Activated CD4-positive, alpha-beta memory T cell treated with anti-CD3 and anti-CD28 coated beads, Interleukin-2, amount 10 ng/mL, durations not matched to agents 7 days and 5 days (primary cell): ENCODE measurements at places on chromosomes 1 and 21. TPM values are rescaled to one million over a fixed set of nuclear protein-coding genes. Genes with fewer than 3 reads are reported as not detected.
A peak's percentile ranks its signal among the peaks of the same experiment; 100 is the strongest.

The KCNE2 gene
- not detected for total RNA-seq

The MR1 gene
- 36.5 TPM for total RNA-seq

The MFAP2 gene
- not detected for total RNA-seq

The S100A6 gene
- total RNA-seq, result 799 TPM

The CXADR gene
- 0.55 TPM for total RNA-seq

The NEXN gene
- total RNA-seq, result 0.95 TPM

The HSD3B2 gene
- total RNA-seq, result not detected

The CTH gene
- 16.6 TPM for total RNA-seq

- no peak overlapping the region for H3K4me3 ChIP-seq
- no peaks in the 10 kb centered on the region for H3K27me3 ChIP-seq
- H3K27ac ChIP-seq, result no peak overlapping the region
These were observed 1623.3 kb upstream of the B3GALT2 start for GRCh38 chr1:194809665-194810064.

DNA sequence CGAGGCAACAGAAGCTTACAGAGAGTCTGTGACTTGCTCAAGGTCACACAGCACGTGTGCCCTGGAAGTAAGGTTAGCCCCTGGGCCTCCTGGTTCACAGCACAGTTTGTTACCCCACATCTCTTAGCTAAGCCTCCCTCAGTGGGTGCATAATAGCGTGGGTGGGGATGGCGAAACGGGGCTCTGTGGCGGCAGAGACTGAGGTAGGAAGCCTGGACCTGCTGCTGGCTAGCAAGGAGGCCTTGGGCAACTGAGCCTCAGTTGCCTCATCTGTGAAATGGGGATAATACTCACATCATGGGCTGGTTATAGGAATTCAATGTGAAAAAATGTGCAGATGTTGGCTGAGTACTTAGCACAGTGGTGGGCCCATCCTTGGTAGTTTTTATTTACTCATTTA lies 596 bp downstream of the PADI4 start:
- DNase-seq, result no peak
- H3K4me1 ChIP-seq, result no peaks in the 10 kb centered on the region
- peaks cover 10% of the 10 kb centered on the region for H3K27me3 ChIP-seq
- no peak overlapping the region for H3K27ac ChIP-seq
- no peaks in the 10 kb centered on the region for H3K36me3 ChIP-seq

GRCh38 chr1:35085421-35085820 lies 6.2 kb downstream of the ZMYM1 start:
- H3K4me1 ChIP-seq, result peaks cover 15% of the 10 kb centered on the region
- DNase-seq, result no peak
- H3K27ac ChIP-seq, result no peak overlapping the region

DNA sequence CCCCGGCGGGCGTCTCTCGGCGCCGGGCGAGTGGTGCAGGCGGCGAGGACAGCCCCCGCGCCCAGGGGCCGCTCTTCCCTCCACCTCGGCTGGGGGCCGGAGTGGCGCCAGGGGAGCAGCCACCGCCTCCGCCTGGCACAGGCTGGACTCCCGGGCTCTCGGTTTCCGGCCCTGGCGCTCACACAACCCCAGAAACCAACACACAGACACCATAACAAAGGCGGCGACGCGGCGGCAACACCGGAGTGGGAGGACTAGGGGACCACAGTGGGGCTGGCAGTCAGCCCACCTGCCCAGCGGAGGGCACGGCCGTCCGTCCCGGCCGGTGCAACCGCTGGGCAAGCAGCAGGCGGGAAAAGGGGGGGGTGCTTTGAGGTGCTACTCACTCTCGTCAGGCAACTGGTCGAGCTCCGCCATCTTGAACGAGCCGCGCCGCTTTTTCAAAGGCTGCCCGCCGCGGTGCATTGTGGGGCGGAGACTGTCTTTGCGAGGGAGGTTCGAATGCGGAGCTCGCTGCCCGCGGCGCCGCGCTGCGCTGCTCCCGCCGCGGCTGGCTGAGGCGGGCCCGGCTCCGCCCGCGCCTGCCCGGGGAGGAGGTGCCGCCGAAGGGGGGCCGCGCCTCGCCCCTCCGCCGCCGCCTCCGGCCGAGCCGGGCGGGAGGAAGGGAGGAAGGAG lies at the start of gene LIN9:
LIN9 (minus strand) TSS at position 442 of the 675 bp plus-strand sequence; CDS start at position 417, 25 bp downstream.
- peak within 1 kb of the TSS; percentile 87 for H3K27ac ChIP-seq
- peaks cover 6% of the 10 kb centered on the region for H3K36me3 ChIP-seq
- peaks cover 32% of the 10 kb centered on the region for H3K4me1 ChIP-seq
- H3K27me3 ChIP-seq, result peaks cover 14% of the 10 kb centered on the region

GRCh38 chr1:51234721-51235425 lies 1.2 kb upstream of the RNF11 start:
- H3K4me1 ChIP-seq, result peaks cover 23% of the 10 kb centered on the region
- peaks cover 3% of the 10 kb centered on the region for H3K36me3 ChIP-seq
- peak overlapping the region; percentile 87 for H3K27ac ChIP-seq

GRCh38 chr1:150476754-150477153 lies 10.5 kb upstream of the TARS2 start:
- H3K4me1 ChIP-seq, result no peaks in the 10 kb centered on the region
- DNase-seq, result no peak
- no peak overlapping the region for H3K27ac ChIP-seq
- H3K27me3 ChIP-seq, result peaks cover 2% of the 10 kb centered on the region
- peaks cover 9% of the 10 kb centered on the region for H3K36me3 ChIP-seq
- no peak overlapping the region for H3K4me3 ChIP-seq

- peaks cover 2% of the 10 kb centered on the region for H3K27me3 ChIP-seq
- no peak overlapping the region for H3K4me3 ChIP-seq
- H3K4me1 ChIP-seq, result peaks cover 12% of the 10 kb centered on the region
- DNase-seq, result no peak
These were observed 142.8 kb upstream of the DNAH14 start for GRCh38 chr1:224786533-224787250.

GRCh38 chr1:224779536-224779935 lies 149.9 kb upstream of the DNAH14 start:
- no peak for DNase-seq
- H3K27ac ChIP-seq, result no peak overlapping the region
- no peaks in the 10 kb centered on the region for H3K36me3 ChIP-seq
- H3K4me1 ChIP-seq, result peaks cover 8% of the 10 kb centered on the region

DNA sequence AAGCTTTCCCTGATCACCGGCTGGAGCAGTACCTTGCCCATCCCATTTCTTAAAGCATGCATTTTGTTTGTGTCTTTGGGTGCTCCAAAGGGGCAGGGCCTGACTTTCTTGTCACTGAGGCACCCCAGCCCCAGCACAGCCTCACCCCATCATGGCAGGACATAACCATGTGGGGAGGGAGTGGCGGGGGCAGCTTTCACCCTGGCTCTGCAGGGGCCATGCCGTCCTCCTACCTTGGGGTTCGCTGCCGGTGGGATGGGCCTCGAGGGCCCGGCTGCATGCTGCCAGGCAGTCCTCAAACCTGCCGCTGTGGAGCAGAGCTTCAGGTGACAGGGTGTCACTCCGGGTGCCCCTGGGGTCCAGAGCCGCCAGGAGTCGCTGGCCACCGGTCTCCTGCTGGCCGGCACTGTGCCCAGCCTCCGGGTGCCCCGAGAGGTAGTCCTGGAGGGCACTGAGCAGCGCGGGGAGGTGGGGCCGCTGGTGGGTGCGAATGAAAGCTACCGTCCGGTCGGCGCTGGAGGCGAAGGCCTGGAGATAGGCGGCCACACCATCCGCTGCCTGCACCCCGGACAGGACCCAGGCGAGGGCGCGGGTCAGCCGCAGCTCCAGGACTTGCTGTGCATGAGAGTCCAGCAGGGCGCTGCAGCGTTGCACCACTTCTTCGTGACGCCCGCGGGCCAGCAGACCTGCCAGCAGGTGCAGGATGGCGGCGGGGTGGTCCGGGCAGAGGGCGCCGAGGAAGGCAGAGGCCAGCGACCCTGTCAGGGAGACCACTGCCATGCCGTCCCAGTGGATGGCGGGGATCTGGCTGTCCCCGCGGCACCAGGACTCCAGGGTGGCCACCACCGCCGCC lies 1.5 kb downstream of the TTC34 start:
- peaks cover 2% of the 10 kb centered on the region for H3K27me3 ChIP-seq
- no peak overlapping the region for H3K4me3 ChIP-seq
- no peak overlapping the region for H3K27ac ChIP-seq
- peaks cover 3% of the 10 kb centered on the region for H3K4me1 ChIP-seq
- DNase-seq, result no peak
- no peaks in the 10 kb centered on the region for H3K36me3 ChIP-seq

DNA sequence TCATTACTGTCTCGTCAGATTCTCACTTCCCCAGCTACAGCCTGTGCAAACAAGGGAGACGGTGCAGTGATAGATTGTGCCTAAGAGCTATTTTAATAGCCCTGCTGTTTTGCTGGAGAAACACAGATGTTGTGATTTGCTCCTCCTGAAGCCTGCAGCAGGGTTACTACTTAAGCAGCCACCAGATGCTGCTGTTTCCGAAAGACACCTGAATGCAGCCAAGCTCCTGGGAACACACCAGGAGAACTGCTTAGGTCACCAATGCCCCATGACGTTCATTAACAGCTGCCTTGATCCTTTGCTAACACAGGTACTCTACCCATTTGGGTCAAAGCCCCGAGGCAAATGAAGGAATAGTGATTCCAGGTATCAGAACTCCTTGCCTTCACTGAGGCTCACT lies 411.8 kb upstream of the DAB1 start:
- no peak for DNase-seq
- no peaks in the 10 kb centered on the region for H3K36me3 ChIP-seq
- H3K27ac ChIP-seq, result no peak overlapping the region

DNA sequence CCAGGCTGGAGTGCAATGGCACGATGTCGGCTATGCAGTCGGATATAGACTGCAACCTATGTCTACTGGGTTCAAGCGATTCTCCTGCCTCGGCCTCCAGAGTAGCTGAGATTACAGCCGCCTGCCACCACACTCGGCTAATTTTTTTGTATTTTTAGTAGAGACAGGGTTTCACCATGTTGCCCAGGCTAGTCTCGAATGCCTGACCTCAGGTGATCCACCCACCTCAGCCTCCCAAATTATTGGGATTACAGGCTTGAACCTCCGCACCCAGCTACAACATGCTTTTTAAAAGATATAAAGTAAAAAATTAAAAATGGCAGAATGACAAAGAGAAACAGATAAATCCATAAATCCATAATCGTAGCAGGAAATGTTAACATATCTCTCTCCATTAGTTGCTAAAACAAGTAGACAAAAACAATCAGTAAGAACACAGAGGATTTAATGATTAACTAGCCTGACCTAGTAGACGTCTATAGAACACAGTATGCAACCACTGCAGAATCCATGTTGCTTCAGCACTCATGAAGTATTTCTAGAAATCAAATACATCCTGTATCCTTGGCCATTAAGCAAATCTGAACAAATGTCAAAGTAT lies 59.9 kb upstream of the SPOCD1 start:
- H3K27me3 ChIP-seq, result peaks cover 2% of the 10 kb centered on the region
- no peak overlapping the region for H3K27ac ChIP-seq
- no peak overlapping the region for H3K4me3 ChIP-seq
- peaks cover 12% of the 10 kb centered on the region for H3K4me1 ChIP-seq
- no peak for DNase-seq

DNA sequence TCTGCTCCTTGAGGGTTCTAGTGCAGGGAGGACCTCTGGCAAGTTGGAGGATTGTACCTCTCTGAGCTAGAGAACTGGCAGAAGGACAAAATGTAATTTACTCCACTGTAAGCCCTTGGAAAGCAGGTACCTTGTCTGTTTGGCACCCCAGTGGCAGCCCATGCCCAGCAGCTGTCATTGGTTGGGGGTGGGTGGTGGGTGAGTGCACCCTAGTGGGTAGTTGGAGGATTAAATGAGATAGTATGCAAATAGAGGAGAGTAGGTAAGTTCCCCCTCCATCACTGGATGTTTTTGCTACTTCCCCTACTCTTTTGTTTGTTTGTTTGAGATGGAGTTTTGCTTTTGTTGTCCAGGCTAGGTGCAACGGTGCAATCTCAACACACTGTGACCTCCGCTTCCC lies 69.8 kb downstream of the RYR2 start:
- no peaks in the 10 kb centered on the region for H3K36me3 ChIP-seq
- no peak overlapping the region for H3K4me3 ChIP-seq
- no peaks in the 10 kb centered on the region for H3K27me3 ChIP-seq
- no peak for DNase-seq
- H3K4me1 ChIP-seq, result no peaks in the 10 kb centered on the region

- H3K4me3 ChIP-seq, result no peak overlapping the region
- no peaks in the 10 kb centered on the region for H3K4me1 ChIP-seq
- no peak for DNase-seq
- no peaks in the 10 kb centered on the region for H3K27me3 ChIP-seq
- H3K27ac ChIP-seq, result no peak overlapping the region
These were observed 186.2 kb upstream of the ARHGEF16 start for GRCh38 chr1:3268281-3268680.

- no peaks in the 10 kb centered on the region for H3K36me3 ChIP-seq
- no peak overlapping the region for H3K4me3 ChIP-seq
- no peak for DNase-seq
- no peaks in the 10 kb centered on the region for H3K4me1 ChIP-seq
- H3K27ac ChIP-seq, result no peak overlapping the region
These were observed 308.8 kb downstream of the SMYD3 start for GRCh38 chr1:246198115-246198816.

DNA sequence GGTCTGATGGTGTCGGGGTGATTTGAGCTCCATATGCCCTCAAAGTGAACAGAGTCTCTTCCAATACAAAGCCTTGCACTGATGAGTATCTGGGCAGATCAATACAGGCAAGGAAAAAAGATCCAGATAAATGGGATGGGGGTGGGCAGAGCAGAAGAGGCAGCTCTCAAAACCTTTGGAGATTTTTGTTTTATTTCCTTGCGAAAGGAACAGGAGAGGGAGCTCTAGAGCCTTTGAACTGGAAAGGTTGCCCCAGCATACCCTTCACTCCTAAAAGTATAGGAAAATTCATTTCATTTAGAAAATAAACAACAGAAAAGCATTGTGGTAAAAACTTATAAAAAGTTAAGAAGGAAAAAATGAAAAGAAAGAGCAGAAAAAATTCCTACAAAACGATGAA lies 31.4 kb upstream of the OLIG2 start:
- H3K27me3 ChIP-seq, result peaks cover 48% of the 10 kb centered on the region
- no peak for DNase-seq
- no peaks in the 10 kb centered on the region for H3K36me3 ChIP-seq
- no peak overlapping the region for H3K4me3 ChIP-seq
- H3K4me1 ChIP-seq, result no peaks in the 10 kb centered on the region

- no peaks in the 10 kb centered on the region for H3K4me1 ChIP-seq
- no peak overlapping the region for H3K27ac ChIP-seq
- H3K27me3 ChIP-seq, result no peaks in the 10 kb centered on the region
- no peaks in the 10 kb centered on the region for H3K36me3 ChIP-seq
- no peak for DNase-seq
These were observed 115.8 kb upstream of the PBX1 start for GRCh38 chr1:164443166-164443565.

DNA sequence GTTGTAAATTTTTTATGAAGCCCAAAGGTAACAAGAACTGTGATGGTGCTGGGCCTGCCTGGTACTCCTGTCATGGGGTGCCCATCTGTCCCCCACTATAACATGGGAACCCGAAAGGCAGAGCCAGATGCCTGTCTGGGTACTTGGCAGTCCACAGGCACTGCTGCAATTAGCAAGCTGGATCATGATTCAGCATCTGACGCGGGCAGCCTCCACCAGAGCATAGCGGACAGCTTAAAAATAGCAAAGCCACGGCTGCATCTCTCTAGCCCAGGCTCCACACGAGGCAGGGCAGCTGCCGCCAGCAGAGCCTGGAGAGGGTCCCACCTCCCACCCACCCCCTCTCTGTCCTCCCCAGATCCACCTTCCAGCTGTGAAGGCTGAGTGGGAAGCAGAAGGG lies 22.9 kb downstream of the SUSD4 start:
- H3K36me3 ChIP-seq, result no peaks in the 10 kb centered on the region
- no peak overlapping the region for H3K27ac ChIP-seq
- no peaks in the 10 kb centered on the region for H3K4me1 ChIP-seq
- H3K4me3 ChIP-seq, result no peak overlapping the region
- DNase-seq, result no peak
- no peaks in the 10 kb centered on the region for H3K27me3 ChIP-seq
